ENCODE measurements at places on chromosomes 5 and 9.

GRCh38 chr5:180284149-180284548 lies 7.7 kb downstream of the MAPK9 start:
- DNase-seq, result no peak

GRCh38 chr5:118126159-118126558 lies 862.2 kb downstream of the DTWD2 start:
- peak; percentile 45 for DNase-seq

- no peak for DNase-seq
Observed at GRCh38 chr5:34803974-34804732, 34.8 kb upstream of the TTC23L start.

DNA sequence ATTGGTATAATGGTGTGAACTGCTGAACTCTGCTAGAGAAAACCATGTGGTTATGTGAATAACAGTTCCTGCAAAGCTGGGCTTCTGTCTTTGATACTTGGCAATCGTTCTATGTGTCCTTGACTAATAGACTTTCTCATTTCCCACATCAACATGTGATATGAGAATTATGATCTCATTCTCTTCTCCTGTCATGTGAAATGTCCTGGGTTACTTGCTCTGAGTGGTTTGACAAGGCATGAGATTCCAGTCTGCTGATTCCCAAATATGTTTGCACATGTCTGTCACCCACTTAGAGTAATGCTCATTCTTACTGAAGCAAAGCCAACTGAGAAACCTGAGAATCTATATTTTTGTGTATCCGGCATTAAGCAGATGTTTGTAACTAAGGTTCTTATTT lies 141.2 kb downstream of the PARP8 start:
- DNase-seq, result peak; percentile 2

- DNase-seq, result peak; percentile 71
Observed at GRCh38 chr5:33311893-33312292, 128.9 kb upstream of the TARS1 start.

GRCh38 chr5:176883700-176884570 lies 15.2 kb downstream of the HK3 start:
- no peak for DNase-seq

DNA sequence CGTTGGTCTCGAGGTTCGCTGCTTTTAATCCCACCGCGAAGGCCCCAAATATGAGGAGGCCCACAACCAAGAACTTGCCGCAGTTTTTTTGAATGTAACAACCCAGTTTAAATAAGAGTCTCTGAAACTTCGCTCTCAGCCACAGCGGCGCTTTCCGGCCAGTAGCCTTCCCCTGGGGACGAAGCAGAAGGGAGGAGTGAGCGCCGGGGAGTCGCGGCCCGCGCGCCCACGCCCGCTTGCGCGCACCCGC lies 10.4 kb downstream of the PTCH1 start:
- DNase-seq, result peak; percentile 78

- no peak for DNase-seq
Observed at GRCh38 chr5:67686746-67687145, 490.1 kb upstream of the CD180 start.

- peak; percentile 77 for DNase-seq
Observed at GRCh38 chr5:123209502-123210027, 120.5 kb downstream of the PRDM6 start.

DNA sequence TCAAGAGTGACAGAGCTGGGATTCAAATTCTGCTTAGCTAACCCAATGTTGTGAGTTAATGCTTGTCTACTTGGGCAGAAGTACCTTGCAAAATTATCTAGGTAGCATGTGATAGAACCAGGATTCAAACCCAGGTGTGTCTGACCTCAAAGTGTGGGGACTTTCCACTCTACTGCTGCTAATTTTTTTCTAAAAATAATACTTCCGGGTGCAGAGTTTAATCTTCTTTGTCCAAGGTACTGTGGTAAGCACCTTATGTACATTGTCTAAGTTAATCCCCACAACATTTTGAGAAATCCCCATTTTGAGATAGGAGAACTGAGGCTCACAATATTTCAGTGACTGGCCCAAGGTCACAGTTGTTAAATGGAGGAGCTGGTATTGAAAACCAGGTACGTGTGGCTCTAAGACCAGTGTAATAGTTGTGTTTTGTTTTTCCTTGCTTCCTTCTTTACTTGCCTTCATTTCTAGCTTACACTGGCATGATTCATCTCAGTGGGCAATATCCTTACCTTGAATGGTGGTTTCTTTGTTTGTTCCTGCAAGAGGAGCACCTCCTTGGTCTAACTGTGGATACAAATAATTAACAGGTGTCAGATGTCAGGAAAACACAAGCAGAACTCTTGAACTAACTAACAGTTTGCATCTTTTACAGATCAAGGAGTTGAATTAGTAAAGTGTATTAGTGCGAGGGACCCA lies 7.5 kb downstream of the ALDOB start:
- no peak for DNase-seq

GRCh38 chr5:11130131-11130530 lies 369.1 kb upstream of the DAP start:
- peak; percentile 15 for DNase-seq

DNA sequence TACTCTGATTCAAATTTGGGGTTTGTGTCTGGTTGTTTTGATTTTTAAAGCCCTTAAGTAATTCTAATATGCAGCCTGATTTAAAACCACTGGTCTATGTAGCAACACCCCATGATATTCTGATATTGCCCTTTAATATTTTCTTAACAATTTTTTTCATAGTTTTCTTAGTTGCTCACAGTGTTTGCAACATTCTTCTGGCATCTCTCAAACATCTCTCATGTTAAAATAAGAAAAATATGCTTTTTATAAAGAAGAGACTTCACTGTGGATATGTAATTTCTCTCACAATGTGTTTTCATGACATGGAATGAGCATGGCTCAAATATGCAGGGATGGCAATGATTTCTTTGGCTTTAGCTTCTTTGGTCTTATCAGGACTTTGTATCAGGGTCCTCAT lies 183.7 kb downstream of the TAF11L14 start:
- DNase-seq, result no peak

GRCh38 chr9:134304690-134305089 lies 21.6 kb upstream of the RXRA start:
- no peak for DNase-seq

DNA sequence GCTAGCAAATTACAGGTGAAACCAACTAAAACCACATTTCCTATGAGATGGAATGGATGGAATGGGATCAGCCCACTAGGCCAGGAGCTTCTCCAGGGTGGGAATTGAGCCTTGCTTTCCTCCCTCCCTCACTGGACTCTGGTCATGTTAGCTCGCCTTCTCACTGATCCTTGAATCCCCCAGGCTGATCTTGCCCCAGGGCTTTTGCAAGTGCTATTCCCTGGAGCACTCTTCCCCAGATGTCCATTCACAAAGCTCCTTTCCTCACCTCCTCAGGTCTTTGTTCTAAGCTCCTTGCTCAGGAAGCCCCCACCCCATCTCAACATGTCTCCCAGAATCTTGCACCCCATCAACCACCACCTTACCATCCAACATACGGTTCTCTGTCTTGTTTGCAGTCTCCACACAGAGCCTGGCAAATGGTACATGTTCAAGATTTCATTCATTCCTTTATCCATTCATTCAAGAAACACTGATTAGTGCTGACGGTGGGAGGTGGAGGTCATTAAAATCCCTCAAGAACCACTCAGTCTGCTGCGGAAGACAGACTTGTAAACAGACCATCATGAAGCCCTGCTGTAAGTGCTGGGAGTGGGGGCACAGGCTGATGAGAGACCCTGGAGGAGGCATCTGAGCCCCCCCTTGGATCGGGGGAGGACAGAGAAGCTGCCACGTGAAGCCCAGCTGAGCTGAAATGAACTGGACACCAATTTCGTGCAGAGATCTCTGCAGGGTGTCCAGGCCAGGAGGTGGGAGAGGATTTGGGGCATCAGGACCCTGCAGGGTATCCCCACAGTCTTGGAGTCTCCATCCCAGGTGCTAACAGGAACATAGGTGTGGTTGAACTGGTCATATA lies 141.7 kb downstream of the BARX1 start:
- DNase-seq, result no peak

GRCh38 chr9:137459601-137460362 lies 648 bp upstream of the NSMF start:
- DNase-seq, result no peak

- DNase-seq, result no peak
Observed at GRCh38 chr5:96649681-96650540, 12.3 kb upstream of the CAST start.

- DNase-seq, result peak; percentile 39
Observed at GRCh38 chr9:16207161-16207560, 654.3 kb downstream of the CCDC171 start.

GRCh38 chr5:4941957-4942830 lies 197.9 kb upstream of the ADAMTS16 start:
- peak; percentile 35 for DNase-seq

- DNase-seq, result no peak
Observed at GRCh38 chr9:113956901-113957300, 80.8 kb downstream of the ZNF618 start.

DNA sequence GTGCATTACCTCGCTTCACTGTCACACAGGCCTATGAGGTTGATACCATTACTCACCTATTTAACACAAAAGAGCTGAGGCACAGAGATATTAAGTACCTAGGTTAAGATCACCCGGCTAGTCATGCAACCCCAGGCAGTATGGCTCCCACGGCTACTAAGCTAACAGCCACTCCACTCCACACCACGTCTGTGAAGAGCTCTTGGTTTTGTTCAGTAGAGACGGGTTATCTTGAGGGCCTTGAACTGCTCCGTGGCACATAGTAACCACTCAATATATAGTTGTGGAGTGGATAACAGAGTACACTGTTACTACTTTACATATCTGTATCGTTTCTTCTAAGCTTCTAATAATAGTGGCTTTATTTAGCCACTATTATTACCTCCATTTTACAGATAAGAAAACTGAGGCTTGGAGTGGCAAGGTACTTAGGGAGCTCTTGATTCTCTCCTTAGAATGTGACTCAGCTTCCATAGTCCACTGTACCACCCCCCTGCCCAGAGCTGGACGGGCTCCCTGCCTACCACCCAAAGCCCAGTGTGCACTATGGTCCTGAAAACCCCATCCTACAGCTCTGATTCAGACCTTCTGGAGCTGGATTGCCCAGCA lies 1.0 kb upstream of the CORO2A start:
- no peak for DNase-seq

DNA sequence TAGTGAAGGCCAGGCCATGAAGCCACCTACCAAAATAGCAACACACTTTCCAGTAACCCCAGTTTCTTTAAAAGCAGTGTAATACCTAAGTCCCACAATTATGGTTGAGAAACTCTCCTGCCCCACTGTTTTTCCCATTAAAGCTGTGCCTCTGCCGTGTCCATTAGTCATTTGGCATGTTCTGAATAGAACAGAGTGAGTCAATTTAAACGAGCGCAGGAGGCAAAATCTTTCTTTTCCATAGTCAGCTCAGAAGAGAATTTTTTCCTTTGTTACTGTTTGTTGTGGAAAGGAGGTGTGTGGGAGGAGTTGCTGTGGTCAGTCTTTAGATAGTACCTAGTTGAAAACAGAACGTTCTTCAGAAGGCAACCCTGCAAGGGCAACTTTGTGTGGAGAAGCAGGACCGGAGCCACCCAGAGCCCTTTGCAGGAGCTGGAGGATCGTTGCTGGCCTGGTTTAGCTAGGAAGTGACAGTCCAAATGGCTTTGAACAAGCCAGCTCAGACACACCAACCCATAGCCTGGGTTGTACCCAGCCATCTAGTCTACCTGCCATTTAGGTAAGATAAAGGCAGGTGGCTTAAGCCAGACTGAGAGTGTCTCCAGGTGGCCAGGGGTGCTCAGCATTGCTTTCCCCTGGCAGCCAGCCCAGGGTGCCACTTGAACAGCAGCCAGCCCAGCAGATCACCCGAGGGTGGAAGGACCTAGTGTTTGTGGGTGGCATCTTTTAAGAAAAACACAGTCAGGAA lies 30.4 kb downstream of the GADD45G start:
- DNase-seq, result peak; percentile 88

GRCh38 chr5:108884736-108885135 lies 137.0 kb downstream of the FER start:
- peak; percentile 74 for DNase-seq

- DNase-seq, result peak; percentile 2
Observed at GRCh38 chr5:157046041-157046440, 12.9 kb downstream of the HAVCR1 start.

GRCh38 chr9:130158001-130158400 lies 14.2 kb upstream of the NCS1 start:
- no peak for DNase-seq

- no peak for DNase-seq
Observed at GRCh38 chr5:125113328-125113727, 366.9 kb upstream of the ZNF608 start.

- DNase-seq, result peak; percentile 9
Observed at GRCh38 chr9:2567922-2568321, 53.7 kb upstream of the VLDLR start.

DNA sequence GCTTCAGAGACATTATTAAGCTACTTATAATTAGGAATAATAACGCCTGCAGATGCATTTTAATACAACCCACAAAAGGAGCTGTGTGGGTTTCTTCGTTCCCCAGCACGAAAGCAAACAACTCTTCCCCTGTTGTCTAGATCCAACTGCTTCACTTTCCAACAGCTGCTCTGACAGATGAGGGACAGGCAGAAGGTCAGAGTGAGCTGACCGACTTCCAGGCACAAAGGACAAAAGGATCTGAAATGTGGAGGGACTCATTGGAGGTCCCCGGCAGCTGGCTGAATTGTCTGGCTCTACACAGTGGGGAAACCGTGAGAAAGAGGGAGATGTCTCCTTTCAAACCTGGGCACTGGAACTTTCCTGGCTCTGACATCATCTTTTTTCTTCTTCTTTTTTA lies 79.1 kb upstream of the ALDH1B1 start:
- DNase-seq, result no peak

- peak; percentile 88 for DNase-seq
Observed at GRCh38 chr9:5509573-5509972, 758 bp upstream of the PDCD1LG2 start.

DNA sequence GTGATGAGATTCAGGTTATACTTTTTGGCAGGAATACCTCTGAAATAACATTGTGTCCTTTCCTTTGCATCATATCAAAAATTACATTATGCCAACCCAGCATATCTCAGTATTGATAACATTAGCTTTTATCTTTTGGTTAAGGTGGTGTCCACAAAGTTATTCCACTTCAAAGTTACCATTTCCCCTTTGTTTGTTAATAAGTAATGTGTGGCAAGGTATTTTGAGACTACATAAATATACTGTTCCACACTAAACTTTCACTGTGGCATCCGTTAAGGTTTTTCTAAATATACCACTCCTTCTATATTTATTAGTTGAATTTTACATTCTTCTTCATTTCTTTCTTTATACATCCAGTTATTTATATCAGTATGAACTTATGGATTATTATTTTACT lies 14.1 kb upstream of the ARHGEF37 start:
- no peak for DNase-seq

- peak; percentile 93 for DNase-seq
Observed at GRCh38 chr5:137142764-137143605, 356.1 kb downstream of the SPOCK1 start.
